ENCODE measurements at places on chromosomes 1 and 21.

- no peak for DNase-seq
Observed at GRCh38 chr1:215393476-215393875, 173.6 kb upstream of the KCTD3 start.

- DNase-seq, result peak; percentile 46
Observed at GRCh38 chr1:2945821-2946231, 75.4 kb upstream of the ACTRT2 start.

DNA sequence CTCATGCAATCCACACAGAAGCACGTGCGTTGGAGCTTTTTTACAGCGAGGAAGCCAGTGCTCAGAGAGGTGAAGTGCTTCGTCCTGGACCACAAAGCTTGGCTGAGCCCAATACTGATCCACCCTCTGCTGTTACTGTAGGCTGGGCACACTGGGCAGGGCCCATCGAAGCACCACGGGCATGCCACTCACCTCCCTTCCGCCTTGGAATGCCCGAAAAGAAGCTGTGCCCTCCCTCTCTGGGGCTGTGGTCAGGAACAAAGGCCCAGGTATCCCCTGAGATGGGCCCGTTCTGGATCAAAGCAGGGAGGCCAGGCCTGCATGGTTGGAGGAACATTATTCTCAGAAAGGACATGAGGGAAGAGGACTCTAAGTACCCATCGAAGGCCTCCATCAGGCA lies 206.7 kb upstream of the C1orf174 start:
- DNase-seq, result peak; percentile 53

DNA sequence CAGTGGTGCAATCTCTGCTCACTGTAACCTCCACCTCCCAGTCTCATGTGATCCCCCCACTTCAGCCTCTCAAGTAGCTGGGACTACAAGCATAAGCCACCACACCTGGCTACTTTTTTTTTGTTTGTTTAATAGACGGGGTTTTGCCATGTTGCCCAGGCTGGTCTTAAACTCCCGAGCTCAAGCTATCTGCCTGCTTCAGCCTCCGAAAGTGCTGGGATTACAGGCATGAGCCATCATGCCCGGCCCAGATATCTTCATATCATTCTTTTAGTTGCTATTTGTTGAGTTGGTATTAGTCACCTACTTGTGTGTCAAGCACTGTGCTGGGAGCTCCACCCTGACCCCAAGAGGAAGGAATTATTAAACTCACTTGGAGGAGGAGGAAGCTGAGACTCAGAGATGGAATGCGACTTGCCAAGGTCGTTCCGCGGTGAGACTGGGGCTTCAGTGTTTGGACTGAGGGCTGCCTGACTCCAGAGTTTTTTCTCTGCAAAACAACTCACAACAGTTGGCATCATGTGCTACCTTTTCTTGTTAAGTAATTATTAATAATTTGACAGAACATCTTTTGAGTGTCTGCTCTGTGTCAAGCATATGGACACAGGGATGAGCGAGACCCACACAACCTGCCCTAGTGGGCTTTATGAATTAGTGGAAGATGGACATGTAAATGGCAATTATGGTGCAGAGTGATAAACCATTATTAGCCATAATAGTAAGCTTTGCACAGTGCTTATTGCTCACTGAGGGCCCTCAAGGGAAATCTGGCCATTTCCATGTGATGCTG lies 132.0 kb downstream of the FOXD2 start:
- DNase-seq, result peak; percentile 77

DNA sequence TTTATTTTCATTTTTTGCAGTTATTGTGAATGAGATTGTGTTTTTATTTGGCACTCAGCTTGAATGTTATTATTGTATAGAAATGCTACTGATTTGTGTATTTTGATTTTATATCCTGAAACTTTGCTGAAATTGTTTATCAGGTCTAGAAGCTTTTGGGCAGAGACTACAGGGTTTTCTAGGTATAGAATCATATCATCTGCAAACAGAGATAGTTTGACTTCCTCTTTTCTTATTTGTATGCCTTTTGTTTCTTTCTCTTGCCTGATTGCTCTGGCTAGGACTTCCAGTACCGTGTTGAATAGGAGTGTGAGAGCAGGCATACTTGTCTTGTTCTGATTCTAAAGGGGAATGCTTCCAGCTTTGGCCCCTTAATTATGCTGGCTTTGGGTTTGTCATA lies 27.3 kb downstream of the ZNF691 start:
- no peak for DNase-seq

DNA sequence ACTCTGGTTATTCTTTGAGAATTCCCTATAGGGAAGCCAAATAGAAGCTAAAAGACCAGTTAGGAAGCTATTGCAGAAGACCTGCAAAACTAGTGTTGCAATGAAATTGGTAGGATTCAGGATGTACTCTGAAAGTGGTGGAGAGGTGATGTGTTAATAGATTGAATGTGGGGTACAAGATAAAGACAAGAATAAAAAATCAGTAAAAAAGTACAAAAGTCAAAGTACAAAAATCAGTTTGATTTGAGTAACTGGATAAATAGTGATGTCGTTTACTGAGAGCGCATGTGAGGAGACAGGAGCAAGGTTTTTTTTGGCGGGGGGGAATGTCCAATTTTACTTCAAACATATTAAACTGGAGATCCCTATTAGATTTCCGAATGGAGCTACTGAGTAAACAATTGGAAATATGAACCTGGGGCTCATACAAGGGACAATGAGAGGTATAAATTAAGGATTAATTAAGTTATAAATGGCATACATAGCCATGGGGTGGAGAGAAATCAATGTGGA lies 2.5 kb upstream of the DCAF8 start:
- no peak for DNase-seq

GRCh38 chr1:64176659-64177058 lies 26.8 kb upstream of the UBE2U start:
- no peak for DNase-seq

GRCh38 chr1:112508278-112509004 lies at the start of gene WNT2B:
TSS of gene WNT2B (plus strand) at chr1:112508965. CDS start at chr1:112509263, 298 bp downstream.
- DNase-seq, result peak; percentile 74

- no peak for DNase-seq
Observed at GRCh38 chr1:87042111-87042811, 127.8 kb downstream of the HS2ST1 start.

GRCh38 chr21:44712203-44713028 lies 1.0 kb upstream of the TSPEAR start:
- DNase-seq, result peak; percentile 3

- DNase-seq, result no peak
Observed at GRCh38 chr21:26438976-26439375, 134.1 kb downstream of the CYYR1 start.

- no peak for DNase-seq
Observed at GRCh38 chr1:89699451-89699986, 66.6 kb downstream of the LRRC8C start.

DNA sequence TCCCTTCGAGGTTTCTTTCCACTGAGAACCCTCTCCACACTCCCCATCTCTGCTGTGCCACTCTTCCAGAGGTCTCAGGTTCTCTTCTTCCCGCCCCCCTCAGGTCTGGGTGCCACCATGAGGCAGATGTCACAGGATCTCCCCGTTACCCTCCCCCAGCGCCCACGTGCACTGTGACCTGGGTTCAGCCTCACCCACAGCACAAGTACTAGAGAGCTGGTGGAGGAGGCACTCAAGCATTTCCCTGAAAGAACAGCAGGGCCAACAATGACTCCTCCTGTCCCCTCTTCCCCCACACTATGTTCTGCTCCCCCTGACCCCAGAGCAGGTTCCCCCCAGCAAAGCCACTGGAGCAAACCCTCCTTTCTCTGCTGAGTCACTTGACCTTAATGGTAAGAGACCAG lies 14.3 kb downstream of the PLEKHA6 start:
- DNase-seq, result no peak

- DNase-seq, result no peak
Observed at GRCh38 chr1:152084853-152085252, 4.0 kb downstream of the TCHHL1 start.

DNA sequence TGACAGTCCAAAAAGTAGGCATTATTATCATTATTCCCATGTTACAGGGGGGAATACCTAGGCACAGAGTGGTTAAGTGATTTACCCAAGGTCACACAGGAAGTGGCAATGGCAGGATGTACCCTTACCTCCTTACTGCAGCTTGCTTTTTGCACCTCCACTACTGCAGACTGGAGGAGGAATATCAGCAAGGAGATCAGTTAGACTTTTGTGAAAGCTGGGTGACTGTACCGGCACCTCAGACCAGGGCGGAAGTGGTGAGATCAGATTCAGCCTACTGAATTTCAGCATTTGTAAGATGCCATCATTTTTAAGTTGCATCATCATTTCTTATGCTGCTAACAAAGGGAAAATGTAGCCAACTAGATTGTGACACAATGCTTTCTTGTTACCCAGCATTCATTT lies 4.5 kb downstream of the ADARB1 start:
- DNase-seq, result no peak

DNA sequence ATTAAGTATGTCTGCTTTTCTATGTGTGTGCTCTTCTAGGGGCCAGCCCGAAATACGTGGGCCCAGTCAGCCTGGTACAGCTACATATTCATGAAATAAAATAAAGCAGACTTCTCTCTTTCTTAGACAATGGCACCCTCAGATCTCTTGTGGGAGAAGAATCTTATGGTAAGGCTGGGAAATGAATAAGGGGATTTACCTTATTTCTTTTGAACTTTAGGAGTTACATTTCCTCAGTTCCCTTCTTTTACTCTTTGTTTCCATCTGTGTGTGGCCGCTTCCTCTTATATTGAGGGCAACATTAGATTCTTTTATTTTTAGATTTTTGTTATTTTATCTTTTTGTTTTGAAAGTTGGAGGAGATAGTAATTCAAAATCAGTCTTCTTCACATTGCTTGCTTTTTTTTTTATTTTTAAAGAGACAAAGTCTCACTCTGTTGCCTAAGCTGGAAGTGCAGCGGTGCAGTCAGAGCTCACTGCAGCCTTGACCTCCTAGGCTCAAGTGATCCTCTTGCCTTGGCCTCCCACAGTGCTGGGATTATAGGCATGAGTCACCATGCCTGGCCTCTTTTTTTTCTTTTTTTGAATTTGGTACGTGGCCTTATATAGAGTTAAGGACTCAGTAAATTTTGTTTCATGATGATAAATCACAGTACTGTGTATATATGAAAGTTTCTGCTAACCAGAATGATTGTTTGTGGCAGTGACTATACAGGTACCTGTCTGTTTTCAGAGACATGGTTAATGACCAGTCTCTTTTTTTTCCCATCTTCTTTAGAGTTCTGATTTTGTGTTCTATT lies 9.1 kb downstream of the LAMC1 start:
- no peak for DNase-seq

GRCh38 chr1:216075339-216075738 lies 347.9 kb downstream of the USH2A start:
- no peak for DNase-seq

DNA sequence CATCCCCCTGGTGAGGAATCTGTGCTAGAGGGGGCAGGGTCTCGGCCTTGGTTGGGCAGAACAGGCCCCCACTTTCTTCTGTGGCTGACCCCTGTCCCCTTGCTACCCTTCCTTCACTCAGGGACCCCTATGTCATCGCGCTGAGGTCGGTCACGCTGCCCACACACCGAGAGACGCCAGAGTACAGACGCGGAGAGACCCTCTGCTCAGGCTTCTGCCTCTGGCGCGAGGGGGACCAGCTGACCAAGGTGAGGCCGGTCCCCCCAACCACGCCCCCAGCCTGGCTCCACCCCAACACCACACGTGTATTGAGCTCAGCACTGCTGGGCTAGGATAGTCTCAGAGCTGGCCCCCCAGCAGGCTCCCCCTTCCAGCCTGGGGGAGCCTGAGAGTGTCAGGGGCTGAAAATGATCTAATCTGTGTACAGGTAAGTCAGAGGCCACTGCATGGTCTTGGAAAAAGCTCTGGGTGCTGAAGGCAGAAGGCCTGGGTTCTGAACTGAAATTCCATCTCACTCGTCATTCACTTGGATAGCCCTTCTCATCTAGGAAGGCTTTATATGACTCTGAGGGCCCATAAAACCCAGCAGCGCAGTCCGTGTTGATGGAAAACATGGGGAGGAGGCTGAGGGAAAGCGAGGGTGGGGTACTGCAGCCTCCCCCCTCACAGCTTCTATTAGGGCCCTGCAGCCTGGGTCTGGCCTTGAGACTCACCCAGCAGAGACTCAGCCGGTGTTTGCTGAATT lies 15.3 kb downstream of the FAM151A start:
- DNase-seq, result no peak

DNA sequence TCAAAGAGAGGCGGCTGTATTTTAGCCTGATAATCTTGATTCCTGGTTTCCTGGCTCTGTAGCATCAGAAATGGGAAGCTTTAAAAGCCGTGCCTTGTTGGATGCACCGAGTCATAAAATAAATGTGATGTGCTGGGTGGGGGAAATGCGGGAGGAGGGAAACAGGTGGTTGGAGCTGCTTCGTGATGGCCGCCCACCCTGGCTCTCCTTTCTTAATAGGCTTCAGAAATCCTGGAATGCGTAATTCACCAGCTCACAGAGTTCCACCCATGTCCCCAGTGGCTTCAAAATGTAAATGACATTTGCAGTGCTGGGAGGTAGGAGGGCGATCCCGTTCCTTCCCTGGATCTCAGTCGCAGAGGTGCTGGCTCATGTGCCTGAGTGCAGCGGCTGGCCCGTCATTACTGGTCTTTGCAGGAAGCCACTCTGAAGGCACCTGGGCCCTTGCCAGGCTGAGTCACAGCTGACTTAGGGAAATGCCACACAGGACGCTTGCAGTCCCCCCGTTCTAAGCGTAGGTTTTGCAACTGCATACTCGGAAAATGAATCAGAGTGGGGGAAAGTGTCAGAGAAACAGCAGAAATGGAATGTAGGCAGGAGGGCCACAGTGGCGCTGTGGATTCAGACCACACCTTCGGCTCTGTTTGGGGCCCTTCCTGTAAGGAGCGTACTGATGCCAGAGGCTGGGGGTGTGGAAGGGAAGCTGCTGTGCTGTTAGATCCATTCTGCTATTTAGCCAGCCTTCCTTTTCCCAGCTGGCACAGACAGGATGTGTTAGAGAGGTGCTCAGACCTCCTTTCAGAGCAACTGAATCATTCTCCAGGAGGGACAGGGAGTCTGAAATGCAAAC lies 37.6 kb downstream of the GALNT2 start:
- DNase-seq, result peak; percentile 97

- DNase-seq, result peak; percentile 71
Observed at GRCh38 chr1:55869065-55869464, 653.9 kb upstream of the USP24 start.

DNA sequence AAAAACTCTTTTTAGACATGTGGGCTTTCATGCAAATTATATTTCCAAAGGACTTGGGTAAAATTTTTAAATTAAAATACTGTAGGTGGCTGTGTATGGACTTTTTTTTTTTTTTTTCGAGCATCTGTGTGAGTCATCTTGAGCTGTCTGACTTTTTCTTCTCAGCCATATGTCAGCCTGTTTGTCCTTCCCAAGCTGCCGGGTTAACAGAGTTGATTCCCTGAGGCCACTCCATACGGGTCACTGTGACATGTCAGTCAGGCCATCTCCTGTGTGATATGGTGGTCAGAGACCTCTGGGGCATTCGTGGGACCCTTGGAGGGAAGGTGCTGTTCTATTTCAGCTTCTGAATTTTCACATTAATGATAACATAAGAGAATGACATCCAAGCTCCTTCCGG lies 148.3 kb downstream of the KCNJ6 start:
- DNase-seq, result no peak

GRCh38 chr1:43507296-43508295 lies 23.1 kb upstream of the PTPRF start:
- no peak for DNase-seq

GRCh38 chr1:106049595-106049994 lies 1006.9 kb upstream of the PRMT6 start:
- DNase-seq, result no peak
